Natural killer cell (primary cell): ENCODE measurements at places on chromosomes 5 and 9.

GRCh38 chr5:9046756-9047481, 499.0 kb downstream of the SEMA5A start:
- no peak for DNase-seq

- DNase-seq, result no peak
These were observed 175.1 kb downstream of the CCDC192 start for GRCh38 chr5:127878174-127878750.

DNA sequence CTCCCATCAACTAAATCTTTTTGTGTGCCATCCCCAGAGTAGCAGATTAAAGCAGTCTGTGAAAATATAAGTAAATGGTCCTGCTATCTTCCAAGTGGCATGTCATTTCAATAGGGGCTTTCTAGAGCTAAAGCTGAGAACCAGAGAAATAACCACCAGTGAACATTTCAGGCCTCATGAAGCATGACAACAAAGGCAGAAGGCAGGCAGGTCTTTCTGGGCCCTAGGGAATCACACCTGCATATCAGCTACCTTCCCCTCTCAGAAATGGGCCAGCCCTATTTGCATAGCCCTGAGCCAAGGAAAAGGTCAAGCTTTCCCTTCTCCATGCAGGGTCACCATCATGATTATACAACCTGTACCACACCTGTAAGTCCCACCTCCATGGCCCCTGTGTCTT, 205.3 kb downstream of the DEPDC1B start:
- no peak for DNase-seq

GRCh38 chr5:100803397-100803796, 99.7 kb downstream of the ST8SIA4 start:
- no peak for DNase-seq

DNA sequence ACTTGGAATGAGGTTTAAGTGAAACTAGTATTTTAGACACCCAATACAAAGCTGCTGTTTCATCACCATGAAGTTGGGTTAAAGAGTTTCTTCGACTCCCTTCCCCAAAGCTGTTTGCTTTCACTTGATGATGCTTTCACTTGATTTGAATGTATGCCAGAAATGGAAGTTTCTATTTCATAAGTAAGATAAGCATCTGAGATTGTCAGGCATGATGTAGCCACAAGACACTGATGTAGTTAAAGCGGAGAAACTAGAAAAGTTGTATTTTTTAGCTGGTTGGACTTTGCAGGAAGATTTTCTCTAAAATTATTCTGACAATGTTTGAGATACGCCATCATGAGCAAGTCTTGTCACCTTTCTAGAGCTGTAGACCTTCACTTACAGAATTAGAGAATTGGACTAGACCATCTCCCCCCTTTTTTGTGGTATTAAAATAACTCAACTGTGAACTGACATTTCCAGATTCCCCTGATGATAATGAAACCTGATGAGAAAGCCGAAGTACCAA, 20.0 kb downstream of the MOCS2 start:
- DNase-seq, result no peak
